Breast epithelium (tissue), 4 donors: ENCODE measurements at places on chromosomes 6 and 20. TPM values are rescaled to one million over a fixed set of nuclear protein-coding genes. Genes with fewer than 3 reads are reported as not detected.

The BPIFA1 gene
- total RNA-seq, result not detected

DNA sequence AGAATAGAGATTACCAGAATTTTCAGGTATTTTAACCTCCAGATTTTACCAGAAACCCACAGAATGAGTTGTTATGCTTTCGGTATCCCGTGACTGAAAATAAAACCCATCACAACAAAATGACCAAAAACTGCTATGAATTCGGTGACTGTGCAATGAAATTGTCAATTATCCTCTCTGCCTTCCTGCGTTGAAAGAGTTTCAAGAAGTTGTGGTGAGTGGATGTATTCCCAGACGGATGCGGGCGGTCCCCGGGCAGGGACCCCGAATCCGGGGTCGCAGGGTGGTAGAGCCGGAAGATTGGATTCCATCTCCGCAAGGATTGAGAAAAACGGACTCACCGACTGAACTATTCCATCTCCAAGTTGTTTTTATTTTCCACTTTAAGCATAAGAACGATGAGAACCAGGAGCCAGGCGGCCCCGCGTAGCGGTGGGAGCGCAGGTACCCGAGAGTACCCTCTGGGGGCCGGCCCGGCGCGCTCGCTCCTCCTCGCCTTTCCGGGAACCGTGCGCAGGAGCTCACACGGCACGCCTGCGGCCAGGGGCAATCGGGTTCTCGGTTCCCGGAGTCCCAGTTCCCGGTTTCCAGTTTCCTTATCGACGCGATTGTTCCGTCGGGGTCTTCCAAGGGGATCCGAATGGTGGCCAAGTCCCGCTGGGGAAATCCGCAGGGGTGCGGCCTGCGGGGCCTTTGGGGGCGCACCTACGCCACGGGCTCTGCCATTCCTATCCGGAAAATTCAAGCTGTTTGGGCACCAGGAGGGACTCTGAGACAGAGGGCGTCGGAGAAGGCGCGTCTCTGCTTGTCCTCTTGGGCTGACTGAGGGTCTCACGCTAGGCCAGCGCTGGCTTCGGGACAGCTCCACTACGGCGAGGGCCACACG is 104.9 kb upstream of the PRDM1 start:
- no peak for DNase-seq

DNA sequence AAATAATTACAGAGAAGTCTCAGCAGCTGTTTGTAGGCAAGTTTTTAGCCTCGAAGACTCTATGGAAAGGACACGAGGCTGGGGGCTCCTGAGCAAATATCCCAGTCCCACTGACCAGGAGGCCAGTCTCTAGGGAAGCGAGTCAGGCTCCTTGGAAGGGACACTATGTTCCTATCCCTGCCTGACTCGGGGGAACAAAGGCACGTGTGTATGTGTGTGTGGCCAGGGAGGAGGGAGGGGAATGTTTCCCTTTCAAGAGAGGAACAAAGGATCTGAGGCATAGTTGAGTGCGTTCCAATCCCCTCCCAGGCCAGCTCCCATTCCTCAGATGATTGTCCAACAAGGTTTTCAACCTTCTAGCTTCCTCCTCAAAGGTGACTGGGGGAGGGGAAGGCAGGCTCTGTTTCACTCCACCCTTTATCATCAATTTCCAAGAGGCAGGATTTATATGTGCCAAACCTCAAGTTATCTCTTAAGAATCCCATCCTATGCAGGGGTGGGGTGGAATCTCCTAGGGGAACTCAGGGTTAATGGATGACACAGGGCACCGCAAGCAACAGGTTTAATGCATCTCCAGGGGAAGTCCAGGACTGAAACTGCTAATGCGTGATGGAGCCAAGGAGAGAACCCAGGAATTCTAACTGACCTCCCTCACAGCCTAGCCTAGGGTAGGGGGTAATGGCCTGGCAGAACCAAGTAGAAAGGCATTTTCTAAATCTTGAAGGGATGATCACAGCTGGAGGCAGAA is 9.9 kb downstream of the BCL2L1 start:
- peak; percentile 98 for DNase-seq

GRCh38 chr20:19347943-19348456 is 135.6 kb downstream of the SLC24A3 start:
- DNase-seq, result no peak

- DNase-seq, result no peak
These were observed 14.2 kb downstream of the ITCH start for GRCh38 chr20:34377072-34377847.

DNA sequence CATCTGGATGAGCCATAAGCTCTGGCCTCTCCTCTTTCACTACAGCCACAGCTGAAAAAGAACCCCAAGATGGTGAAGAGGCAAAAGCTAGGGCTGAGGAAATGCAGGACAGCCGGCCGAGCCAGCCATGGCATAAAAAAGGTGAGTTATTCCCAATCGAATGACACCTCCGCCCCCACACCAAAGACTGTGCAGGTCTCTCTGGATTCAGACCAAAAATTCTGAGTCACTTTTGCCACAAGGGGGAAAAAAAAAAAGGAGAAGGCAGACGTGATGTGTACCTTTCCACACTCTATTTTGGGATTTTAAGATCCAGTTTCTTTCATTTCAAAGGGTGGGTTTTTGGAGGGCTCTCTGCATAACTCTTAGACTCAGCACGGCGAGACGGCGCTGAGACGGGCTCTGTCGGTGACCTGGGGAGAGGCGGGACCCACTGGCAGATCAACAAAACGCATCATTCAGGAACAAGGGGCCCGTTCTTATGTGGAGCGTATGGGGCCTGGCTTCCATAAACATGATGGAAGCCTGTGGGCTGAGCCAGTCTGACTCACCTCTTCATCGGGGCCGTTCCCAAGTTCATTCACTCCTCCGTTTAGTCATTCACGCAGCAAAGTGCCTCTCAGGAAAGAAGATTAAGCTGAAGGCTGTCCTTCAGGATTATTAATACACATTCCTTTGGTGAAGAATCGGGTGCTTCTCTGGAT is 54.8 kb downstream of the NFATC2 start:
- peak; percentile 35 for DNase-seq

- DNase-seq, result no peak
These were observed 23.7 kb upstream of the PPP1R14C start for GRCh38 chr6:150119173-150119572.

- no peak for DNase-seq
These were observed 13.2 kb downstream of the BPHL start for GRCh38 chr6:3131695-3132094.

The VWA7 gene
- total RNA-seq, result under 0.01 TPM
